Left lung (tissue), 14 donors: ENCODE measurements at places on chromosomes 6 and 20. TPM values are rescaled to one million over a fixed set of nuclear protein-coding genes. Genes with fewer than 3 reads are reported as not detected.
A peak's percentile ranks its signal among the peaks of the same experiment; 100 is the strongest.

DNA sequence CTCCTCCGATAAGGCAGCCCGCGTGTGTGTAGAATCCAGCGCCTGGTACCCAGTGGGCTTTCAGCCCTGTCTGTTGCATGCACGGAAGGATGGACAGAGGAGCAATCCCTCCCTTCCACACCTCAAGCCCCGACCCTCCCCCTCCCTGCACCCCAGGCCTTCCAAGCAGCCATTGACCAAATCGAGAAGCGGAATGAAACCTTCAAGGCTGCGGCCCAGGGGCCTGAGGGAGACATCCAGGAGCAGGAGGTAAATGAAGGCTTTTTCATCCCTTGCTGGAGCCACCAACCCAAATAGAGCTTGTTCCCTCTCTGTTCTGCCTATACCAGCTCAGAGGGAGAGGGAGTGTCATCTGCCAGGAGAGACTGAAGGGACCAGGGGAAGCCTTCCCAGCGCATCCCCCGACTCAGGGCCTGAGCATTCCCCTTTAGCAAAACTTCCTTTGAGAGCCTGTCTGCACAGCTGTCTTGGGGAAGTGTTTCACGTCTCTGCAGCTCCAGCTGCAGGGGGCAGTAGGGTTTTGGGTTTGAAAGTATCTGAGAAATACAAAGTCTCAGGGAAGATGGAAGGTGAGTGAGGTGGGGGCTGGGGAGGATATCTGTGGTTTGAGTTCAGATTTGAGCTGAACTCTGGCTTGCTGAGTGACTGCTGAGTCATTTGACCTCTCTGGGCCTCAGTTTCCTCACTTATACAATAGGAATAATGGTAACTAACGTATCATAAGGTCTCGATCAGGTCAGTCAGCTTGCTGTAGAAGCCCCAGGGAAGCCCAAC is 16.1 kb downstream of the FGD2 start:
- no peak for DNase-seq

DNA sequence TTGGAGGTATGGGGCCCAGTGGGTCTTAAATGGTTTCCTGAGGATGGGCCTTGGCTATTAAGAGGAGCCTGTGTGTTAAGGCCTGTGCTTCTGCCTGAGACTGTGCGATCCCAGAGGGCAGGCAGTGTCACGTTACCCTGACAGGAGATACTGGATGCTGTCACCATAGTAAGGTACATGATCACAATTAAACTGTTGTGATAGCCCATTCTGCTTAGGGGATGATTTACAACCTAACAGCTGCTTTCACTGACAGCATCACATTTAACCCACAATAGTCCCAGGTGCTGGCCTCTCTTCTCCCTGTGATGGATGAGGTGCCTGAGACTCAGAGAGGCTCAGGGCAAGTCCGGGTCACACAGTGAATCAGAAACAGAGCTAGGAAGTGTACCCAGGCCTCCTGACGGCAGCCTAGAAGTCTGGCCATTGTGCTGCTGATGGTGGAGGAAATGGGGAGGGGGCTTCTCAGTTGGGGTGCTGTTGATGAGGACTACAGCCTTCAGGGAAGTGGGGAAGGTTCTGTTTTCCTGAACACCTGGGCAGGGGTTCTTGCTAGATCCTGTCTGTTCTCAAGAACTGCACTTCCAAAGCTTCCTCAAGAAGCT is 97.3 kb downstream of the MDGA1 start:
- DNase-seq = no peak

GRCh38 chr6:106339334-106340029 is 13.9 kb upstream of the ATG5 start:
- no peak for DNase-seq

GRCh38 chr20:48146877-48147276 is 361.6 kb upstream of the SULF2 start:
- DNase-seq = no peak

DNA sequence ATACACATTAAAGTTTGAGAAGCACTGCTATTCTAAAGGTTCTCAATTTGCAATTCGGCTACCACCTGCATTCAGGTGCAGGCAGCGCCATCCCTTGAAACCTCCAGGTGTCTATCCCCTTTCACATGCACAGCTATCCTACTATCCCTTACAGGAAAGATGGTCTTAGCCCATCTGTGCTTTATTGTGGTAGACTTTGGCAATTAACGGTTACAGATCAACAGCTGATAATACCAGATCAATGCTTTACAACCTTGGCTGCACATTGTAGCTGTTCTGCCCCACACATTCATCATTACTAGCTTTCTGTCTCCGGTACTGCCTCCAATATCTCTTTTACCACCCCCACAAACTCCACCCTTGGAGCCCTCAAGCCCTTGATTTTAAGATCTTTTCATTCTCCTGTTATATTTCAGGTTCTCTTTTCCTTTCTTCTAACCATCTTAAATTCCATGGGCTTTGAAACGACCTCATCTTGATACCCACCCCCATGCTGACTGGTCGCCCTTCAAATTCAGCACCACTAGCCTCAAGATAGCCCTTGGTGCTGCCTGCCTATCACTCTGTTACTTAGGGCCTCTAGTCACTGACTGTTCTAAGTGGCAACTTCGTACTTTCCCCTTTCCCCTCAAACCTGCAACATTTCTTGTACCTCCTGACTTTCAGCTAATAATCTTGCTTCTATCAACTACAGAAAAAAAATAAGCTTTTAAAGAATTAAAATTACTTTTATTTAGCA is 50.8 kb downstream of the SPTLC3 start:
- DNase-seq = no peak

GRCh38 chr6:127207591-127208120 is 59.0 kb upstream of the RNF146 start:
- DNase-seq = no peak

DNA sequence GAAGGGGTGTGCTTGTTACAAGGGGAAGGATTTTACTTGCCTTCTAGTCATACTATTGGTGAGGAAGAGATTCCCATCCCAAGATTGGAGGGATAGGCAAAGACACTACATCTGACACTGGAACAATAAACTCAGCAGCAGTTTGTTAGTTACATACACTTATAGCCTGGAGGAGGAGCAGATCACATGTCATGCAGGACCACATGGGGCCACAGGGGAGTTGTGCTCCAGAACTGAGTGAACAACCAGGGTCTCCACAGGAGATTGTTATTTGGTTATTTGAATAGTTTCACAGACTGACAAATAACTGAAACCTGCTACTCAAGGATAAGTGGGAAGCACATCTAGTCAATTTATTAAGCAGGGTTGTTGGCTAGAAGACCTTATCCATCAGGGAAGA is 559.4 kb upstream of the MANEA start:
- DNase-seq = no peak

GRCh38 chr6:912871-913835 is 220.2 kb upstream of the EXOC2 start:
- DNase-seq = no peak

DNA sequence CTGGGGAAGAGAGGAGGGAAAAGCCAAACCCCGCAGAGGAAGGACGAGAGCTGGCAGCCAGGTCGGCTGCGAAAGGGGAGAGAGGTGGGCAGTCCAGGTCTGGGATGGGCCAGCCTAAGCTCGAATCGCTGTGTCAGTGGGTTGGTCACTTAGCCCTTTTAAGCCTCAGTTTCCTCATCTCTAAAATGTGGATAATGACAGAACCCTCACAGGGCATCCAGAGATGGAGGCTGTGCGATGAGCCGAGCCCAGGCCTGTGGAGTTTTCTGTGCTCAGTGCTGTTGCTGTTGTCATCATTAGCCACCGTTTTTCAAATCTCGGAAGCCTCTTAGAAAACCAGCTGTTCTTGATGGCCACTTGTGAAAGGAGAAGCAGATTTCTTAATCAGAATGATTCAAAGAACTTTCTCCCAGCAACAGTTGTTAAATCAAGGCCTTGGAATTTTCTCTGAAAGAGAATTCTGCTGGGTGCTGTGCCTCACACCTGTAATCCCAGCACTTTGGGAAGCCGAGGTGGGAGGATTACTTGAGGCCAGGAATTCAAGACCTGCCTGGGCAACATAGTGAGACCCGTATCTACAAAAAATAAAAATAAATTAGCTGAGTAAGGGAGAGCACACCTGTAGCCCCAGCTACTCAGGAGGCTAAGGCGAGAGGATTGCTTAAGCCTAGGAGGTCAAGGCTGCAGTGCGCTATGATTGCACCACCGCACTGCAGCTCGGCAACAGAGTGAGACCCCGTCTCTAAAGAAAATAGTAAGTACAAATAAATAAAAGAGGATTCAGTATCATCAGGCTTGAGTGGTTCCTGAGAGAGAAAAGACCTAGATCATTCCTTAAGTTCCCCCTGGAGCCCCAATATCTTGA is 46.3 kb upstream of the ENTPD6 start:
- no peak for DNase-seq

DNA sequence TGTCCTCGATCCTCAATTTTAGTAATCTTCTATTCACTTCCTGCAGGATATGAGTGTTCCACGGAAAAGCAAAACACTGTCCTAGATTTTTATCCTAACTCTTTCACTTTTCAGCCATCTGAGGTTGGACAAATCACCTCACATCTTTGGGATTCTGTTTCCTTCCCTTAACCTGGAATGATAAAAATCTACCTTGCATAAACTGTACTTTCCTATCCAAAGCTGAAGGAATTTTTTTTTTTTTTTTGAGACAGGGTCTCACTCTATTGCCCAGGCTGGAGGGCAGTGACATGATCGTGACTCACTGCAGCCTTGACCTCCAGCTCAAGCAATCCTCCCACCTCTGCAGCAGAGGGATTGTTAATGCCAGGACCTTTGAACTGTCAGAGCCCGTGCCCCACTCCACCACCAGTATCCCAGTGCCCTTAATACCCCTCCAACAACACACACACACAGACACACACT is 20.5 kb downstream of the CAPN11 start:
- DNase-seq = no peak

GRCh38 chr6:6565488-6565887 is 23.0 kb upstream of the LY86 start:
- no peak for DNase-seq

GRCh38 chr6:163782436-163783003 is 368.0 kb downstream of the QKI start:
- no peak for DNase-seq

- DNase-seq = no peak
Measured at GRCh38 chr6:131635384-131636340, 1.4 kb upstream of the ENPP3 start.

GRCh38 chr20:19832875-19833274 is 74.8 kb downstream of the RIN2 start:
- no peak for DNase-seq

DNA sequence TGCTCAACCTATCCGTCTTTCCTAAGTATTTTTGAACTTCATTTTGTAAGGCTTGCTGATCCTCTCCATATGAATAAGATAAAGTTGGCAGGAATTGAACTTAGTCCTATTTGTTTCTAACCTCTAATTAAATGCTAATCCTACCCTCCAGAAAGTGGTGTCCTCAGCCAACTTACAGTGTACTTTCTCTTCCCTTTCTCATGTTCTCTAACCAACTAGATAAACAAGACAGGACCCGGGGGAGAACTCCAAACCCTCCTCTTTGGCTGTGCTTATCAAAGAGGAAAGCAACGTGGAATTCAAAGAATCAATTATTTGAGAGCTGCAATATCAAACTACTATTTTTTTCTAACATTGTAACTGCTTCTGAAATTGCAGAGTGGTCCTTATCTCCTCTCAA is 56.5 kb upstream of the NRSN1 start:
- DNase-seq = no peak

DNA sequence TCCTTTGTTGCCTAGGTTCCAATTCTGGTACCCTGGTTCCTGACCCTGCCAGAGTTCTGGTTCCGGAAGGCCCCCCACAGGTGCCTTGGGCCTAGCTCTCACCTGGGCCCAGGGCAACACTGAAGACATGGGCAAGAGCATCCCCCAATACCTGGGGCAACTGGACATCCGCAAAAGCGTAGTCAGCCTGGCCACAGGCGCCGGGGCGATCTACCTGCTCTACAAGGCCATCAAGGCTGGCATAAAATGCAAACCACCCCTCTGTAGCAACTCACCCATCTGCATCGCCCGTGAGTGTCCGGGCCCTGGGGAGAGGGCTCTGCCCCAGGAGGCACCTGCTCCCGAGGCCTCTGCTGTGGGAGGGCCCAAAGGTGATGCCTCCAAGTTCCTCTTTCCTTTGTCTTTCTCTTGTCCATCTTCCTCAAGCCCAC is at the start of gene ARMC12:
Gene ARMC12, plus strand, starts transcription at position 51 of the 431 bp plus-strand sequence. Its CDS starts 77 bp downstream, at position 128.
- no peak for DNase-seq

- no peak for DNase-seq
Measured at GRCh38 chr6:136158387-136158821, 91.7 kb downstream of the MTFR2 start.

DNA sequence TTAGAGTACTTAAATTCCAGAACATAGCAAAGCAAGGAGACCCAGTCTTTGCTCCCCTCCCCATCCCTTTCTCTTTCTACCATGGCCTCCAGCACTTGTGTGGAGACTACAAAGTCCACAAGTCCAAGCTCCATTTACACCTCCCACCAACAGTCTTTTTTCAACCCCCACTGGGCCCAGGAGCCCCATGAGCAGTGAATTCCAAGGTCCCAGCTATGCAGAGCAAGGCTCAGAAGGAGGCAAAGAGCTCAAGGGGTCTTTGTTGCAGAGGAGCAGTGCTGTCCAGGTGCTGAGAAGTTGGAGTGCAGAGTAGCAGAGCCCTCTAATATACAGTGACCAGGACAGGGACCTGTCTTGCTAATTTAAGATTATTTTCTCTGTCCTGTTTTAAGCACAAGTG is 9.0 kb downstream of the PAK5 start:
- no peak for DNase-seq

- no peak for DNase-seq
Measured at GRCh38 chr20:46751856-46752255, 42.4 kb downstream of the SLC2A10 start.

DNA sequence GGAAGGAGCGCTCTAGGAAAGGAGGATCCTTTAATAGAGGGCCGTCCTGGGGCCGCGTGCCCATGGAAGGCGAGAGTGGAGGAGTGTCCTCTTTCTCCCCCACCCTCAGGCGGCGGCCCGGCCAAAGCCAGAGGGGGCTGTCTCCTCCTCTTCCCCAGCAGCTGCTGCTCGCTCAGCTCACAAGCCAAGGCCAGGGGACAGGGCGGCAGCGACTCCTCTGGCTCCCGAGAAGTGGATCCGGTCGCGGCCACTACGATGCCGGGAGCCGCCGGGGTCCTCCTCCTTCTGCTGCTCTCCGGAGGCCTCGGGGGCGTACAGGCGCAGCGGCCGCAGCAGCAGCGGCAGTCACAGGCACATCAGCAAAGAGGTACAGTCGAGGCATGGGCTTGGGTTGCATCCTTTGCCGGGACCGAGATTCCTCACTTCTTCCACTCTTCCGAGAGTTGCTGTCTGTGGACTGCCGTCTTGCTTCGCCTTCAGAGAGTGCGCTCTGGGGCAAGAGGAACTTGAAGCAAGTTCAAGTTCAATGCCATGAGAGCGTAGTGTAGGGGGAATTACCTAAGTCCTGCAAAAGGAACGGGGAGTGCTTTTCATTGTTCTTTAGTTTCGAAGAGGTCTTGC is at the start of gene LAMA2:
Gene LAMA2, plus strand, starts transcription at position 148 of the 621 bp plus-strand sequence. Its CDS starts 108 bp downstream, at position 256.
- DNase-seq = peak; percentile 87

GRCh38 chr20:25252686-25253421 is 5.0 kb downstream of the PYGB start:
- DNase-seq = no peak

GRCh38 chr6:15950962-15951569 is 177.8 kb upstream of the MYLIP start:
- no peak for DNase-seq

KIAA1586 gene
- total RNA-seq = 13.0 TPM

HLA-F gene
- total RNA-seq = 98.3 TPM

MYB gene
- total RNA-seq = 2.5 TPM

CNR1 gene
- total RNA-seq = 16.4 TPM

LHFPL5 gene
- not detected for total RNA-seq

RING1 gene
- 37.4 TPM for total RNA-seq

SLC32A1 gene
- not detected for total RNA-seq

GGTLC1 gene
- 6.1 TPM for total RNA-seq

TAAR9 gene
- not detected for total RNA-seq

DPPA5 gene
- total RNA-seq = not detected

DCDC2 gene
- total RNA-seq = 9.6 TPM

TRERF1 gene
- total RNA-seq = 3.7 TPM

SLC2A10 gene
- 12.9 TPM for total RNA-seq

EBF4 gene
- 10.0 TPM for total RNA-seq

BPIFB2 gene
- not detected for total RNA-seq
